Type B pancreatic cell (in vitro differentiated cells): ENCODE measurements at places on chromosomes 16 and 17. TPM values are rescaled to one million over a fixed set of nuclear protein-coding genes. Genes with fewer than 3 reads are reported as not detected.

- no peak for DNase-seq
These were observed 34.1 kb upstream of the ABCA6 start for GRCh38 chr17:69175625-69176456.

DNA sequence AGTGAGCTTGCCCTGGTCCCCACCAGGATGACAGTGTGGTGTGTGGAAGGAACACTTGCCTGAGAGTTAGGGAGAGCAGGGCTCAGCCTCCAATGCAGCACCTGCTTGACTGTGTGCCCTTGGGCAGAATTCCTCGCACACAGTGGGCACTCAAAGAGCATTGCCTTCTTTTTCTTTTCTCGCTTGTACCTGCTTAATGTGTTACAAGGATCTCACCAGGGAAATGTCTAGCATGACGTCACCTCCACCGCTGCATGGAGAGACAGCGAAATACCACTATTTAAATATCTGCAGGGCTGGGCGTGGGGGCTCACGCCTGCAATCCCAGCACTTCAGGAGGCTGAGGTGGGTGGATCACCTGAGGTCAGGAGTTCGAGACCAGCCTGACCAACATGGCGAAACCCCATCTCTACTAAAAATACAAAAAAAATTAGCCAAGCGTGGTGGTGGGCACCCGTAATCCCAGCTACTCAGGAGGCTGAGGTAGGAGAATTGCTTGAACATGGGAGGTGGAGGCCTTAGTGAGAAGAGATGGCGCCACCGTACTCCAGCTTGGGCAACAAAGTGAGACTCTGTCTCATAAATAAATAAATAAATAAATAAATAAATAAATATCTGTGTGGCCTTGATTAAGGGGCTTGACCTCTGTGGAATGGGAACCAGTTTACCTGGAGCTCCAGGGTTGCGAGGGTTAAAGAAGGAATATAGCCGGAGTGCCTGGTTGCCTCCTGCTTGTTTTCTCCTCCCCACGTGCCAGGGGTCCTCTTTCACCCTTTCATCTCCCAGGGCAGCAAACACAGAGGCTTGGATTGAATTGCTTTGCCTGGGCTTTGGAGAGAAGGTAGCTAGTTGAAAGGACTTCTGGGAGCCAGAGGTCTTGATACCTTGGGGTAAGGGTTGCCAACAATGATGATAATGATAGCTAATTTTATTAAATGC is 16.3 kb downstream of the SNX29 start:
- no peak for DNase-seq

Gene SULT1A3
- total RNA-seq = 27.7 and 33.0 TPM in 2 replicates

Gene OR1F1
- total RNA-seq = 0.34 TPM in 1 of 2 replicates, not detected in the other

DNA sequence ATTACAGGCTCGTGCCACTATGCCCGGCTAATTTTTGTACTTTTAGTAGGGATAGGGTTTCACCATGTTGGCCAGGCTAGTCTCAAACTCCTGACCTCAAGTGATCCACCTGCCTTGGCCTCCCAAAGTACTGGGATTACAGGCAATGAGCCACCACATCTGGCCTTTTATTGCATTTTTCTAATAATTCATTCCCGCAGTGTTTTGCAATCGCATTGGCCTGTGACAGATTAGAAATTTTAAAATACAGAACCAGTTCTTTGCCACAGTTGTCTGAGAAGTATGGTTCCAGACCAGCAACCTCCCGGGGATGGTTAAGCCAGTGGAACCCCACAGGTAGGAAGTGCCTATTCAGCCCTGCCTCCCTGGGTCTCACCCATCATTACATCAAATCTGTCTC is 3.2 kb upstream of the CRHR1 start:
- DNase-seq = no peak

Gene G6PC1
- 1.5 and 2.9 TPM in 2 replicates for total RNA-seq

GRCh38 chr16:25854141-25854540 is 162.4 kb downstream of the HS3ST4 start:
- no peak for DNase-seq

- no peak for DNase-seq
These were observed 273.4 kb upstream of the TNRC6C start for GRCh38 chr17:77684803-77685798.

Gene GPRC5C
- total RNA-seq = 52.0 and 64.3 TPM in 2 replicates

DNA sequence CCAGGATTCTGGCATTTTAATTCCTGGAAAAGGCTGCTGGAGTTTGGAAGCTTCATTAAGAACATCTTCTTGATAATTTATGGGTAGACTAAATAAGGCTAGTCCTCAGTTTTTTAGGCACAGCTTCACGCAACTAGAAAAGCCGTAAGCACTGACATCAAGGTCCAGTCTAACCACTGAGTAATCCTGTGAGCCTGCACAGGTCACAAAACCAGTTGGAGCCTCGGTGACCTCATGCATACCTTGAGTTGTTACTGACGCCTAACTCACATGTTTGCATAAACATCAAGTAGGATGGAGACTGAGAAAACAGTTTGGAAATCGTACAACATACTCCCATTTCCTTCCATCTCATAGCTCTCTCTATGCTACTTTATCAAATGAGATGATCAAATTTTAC is 63.8 kb upstream of the RCVRN start:
- no peak for DNase-seq
